ENCODE measurements at places on chromosomes 1 and 21.

DNA sequence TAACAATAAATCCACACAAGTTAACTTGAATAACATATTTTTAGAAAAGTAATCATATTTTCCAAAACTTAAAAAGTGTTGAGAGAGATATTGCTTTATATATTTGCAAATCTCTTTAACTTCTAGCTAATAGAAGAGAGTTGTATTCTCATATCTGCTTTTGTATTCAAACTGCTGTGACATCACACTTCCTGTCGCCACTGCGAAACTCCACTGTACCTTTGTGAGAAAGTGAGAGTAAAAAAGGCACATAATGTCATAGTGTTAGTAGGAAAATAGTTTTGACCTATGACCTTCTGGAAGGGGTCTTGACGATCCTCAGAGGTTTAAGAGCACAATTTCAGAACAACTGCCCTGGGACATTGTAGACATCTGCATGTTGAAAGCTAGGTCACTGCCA lies 21.6 kb downstream of the AK5 start:
- no peak for DNase-seq

DNA sequence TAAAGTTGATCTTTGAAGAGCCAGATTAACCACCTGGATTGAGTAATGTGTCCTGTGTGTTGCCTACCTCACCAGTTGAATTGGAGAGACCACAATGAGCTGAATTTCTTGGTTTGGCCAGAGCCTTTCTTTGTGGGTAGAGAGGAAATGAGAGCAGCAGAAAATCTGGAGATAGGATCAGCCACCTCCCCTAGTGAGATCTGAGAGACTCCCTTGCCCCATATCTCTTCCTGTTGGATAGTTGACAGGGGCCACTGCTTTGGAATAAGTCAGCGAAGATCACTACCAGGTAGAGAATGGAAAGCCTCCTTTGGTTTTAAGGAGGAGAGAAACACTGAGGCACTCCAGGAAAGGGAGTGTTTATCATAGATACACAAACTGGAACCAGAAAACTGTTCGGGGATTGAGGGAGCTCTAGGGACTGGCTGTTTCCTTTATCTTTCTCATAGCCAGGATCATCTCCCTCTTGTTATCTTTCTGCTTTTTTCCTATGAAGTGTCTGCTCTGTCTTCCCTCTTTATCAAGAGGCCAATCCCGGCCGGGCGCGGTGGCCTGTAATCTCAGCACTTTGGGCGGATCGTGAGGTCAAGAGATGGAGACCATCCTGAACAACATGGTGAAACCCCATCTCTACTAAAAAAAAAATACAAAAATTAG lies 21.3 kb upstream of the ZNF326 start:
- no peak for DNase-seq

GRCh38 chr1:227762231-227762911 lies 27.1 kb downstream of the SNAP47 start:
- peak; percentile 49 for DNase-seq

- DNase-seq, result peak; percentile 75
Measured at GRCh38 chr1:17232759-17233661, 15.9 kb upstream of the PADI3 start.

DNA sequence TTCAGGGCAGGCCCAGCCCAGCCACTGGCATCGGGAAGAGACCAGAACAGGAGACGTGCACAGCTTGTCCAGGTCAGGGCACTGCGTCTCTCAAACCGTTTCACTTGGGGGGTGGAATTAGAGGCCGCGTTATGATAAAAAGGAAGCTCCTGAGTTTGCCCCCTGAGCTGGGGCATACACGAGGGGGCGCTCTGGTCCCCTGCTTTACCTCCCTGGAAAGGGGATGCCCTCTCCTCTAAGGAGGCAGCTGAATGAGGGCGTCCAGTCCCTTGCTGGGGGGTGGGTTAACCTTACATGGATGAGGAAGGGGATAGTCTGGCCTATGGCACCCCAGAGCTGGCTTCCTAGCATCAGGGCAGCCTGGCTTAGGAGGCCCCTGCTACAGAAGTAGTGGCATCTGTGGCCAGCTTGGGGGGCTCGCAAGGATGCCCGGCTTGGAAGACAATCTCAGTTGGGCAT lies 2.3 kb downstream of the MYOG start:
- no peak for DNase-seq

- DNase-seq, result no peak
Measured at GRCh38 chr1:241627453-241628259, 12.5 kb downstream of the CHML start.

GRCh38 chr1:243475966-243476365 lies 220.1 kb downstream of the SDCCAG8 start:
- no peak for DNase-seq

Measured in HFF-Myc (cell line).